ENCODE measurements at places on chromosomes 3 and 15.

- no peak for DNase-seq
Measured at GRCh38 chr3:169475978-169476698, 187.4 kb downstream of the MECOM start.

DNA sequence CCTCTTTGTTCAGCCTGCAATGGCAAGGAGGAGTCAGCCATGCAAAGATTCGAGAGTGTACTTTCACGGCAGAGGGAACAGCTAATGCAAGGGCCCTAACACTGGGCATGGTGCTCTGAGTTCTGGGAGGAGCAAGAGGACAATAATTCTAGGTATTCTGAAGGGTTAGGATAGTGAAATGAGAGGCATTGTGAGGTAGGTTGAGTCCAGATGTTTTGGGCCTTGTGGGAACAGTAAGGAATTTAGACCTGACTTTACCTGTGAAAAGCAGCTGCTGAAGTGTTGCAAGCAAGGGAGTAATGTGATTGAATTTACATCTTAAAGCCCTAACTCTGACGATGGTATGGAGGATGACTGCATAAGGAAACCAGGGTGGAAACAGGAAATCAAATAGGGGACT lies 211.6 kb downstream of the CNTN3 start:
- DNase-seq, result no peak

GRCh38 chr15:90212221-90213098 lies 11.3 kb downstream of the SEMA4B start:
- DNase-seq, result no peak

DNA sequence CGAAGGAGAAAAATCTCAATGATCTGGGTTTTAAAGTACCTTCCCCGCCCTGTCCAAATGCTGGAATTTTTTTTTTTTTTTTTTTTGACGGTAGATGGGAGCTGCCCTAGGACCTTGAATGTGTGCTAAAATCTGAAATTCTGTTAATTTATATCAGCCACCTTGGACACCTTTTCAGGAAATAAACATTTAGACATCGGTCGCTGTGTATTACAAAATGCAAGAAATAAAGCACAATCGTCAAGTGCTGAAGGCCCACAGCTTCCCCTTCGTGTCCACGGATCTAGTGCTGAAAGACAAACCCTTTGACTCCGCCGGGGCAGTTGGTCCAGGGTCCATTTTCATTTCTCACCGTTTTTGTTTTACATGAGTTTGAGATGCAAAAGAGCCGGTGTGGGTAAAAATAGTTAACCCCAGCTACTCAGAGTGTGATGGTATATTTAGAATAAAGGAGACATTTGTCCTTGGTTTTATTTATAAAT lies 90.2 kb upstream of the CHD2 start:
- peak; percentile 27 for DNase-seq

DNA sequence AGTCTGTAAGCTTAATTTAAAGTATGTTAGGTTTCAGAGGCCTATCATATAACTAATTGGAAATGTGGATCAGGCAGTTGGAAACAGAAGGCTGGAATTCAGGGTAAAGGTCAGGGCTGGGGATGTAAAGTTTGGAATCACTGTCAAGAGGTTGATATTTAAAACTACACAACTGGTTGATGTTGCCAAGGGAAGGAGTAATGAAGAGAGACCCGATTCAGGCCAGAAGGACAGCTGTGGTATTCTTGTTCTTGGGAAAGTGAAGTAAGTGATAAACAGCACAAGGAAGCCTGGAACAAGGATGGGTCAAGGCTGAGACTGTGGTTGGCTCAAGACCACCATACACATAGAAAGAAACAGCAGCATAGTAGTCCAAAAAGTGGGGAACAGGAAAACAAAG lies 654.2 kb downstream of the NTRK3 start:
- no peak for DNase-seq

GRCh38 chr3:190722181-190722905 lies 140.2 kb downstream of the GMNC start:
- no peak for DNase-seq

- DNase-seq, result no peak
Measured at GRCh38 chr3:64501298-64501906, 186.4 kb downstream of the ADAMTS9 start.

DNA sequence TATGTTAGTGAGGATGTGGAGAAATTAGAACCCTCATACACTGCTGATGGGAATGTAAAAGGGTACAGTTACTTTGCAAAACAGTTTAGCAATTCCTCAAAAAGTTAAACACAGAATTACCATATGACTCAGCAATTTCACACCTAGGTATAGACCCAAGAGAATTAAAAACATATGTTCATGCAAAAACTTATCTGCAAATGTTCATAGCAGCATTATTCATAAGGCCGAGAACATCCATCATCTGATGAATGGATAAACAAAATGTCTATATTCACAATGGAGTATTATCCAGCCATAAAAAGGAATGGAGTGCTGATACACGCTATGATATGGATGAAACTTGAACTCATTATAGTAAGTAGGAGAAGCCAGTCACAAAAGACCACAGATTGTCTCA lies 10.3 kb downstream of the SEC13 start:
- DNase-seq, result no peak

GRCh38 chr3:128524374-128525299 lies 31.6 kb upstream of the GATA2 start:
- no peak for DNase-seq

DNA sequence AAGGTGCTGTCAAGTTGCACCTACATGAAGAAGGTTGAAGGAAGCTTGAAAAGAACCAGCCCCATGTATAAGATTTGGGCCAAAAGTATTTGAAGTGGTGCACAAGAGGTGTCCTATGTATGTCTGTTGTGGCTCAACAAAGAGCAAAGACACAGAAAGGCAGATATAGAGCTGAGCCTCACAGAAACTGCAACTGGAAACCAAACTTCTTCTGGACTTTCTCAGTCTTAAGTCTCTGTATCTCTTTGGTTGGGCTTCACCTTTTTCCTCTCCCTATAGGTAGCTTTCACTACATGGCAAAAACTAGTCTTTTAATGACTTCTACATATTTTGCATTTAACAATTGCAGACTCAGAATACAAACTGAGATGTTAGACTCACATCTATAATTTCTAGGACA lies 8.8 kb upstream of the CMC1 start:
- DNase-seq, result no peak

DNA sequence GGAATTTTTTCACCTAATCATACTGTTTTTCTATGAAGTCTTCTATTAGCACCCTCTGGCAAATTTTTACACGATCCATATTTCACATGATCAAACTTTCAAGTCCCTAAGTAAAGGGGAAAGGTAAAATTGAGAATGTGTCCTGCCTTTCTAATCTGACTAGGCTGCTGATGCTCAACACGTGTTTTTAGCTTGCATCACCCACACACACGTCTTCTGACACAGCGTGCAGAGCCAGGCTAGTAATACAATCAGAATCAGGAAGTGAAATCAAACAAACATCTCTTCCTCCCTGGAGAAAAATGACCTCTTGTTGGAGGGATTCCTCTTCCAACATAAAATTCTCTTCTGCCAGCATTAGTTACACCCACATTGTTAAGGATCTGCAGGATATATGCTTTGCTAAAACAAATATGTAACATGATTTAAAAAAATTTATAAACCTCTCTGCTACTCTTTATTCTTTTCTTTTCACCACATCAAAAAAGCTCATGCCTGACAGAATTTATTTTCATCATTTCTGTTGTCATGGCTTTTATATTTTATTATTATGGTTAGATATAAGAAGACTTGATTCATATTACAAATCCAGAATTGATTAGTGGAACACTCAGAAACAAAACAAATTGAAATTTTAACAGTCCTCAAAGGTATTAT lies 122.4 kb downstream of the RAP2B start:
- DNase-seq, result peak; percentile 30

DNA sequence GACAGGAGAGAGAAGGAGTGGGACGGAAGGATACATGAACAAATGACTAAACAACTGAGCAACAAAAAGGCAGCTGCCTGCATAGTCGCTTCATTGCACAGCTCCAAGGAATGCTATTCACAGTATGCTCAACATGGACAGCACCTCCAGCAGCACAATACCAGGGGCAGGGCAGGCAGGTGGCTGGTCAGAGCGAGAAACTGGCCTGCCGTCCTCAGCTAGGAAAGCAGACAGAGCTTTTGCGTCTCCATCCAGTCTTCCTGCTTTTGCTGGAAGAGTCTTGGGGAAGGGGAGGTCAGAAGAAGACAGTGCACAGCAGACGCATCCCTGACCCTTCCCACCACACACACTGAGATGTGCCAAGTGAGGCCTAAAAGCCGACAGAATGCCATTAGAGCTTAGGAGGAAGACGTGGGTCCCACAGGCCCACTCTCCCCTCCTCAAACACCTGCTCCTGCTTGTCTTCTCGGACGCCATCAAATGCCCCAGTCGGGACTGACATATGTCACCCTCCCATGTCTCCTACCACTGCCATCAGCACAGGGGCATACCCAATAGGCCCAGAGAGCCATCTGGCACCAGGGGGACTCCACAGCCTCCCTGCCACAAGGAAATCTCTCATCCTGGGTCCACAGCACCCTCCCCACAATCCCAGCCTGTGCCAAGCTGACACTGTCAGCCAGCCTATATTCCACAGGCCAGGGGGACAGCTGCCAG lies 3.9 kb downstream of the RAB6B start:
- no peak for DNase-seq

All from stimulated activated CD4-positive, alpha-beta T cell treated with anti-CD3 and anti-CD28 coated beads, Interleukin-4, amount 100 ng/mL, for 1 hour (primary cell).